ENCODE measurements at places on chromosomes 4 and X.

GRCh38 chrX:103678199-103678993 is 8.1 kb downstream of the MORF4L2 start:
- DNase-seq, result no peak

GRCh38 chr4:52199574-52200338 is 148.7 kb downstream of the SPATA18 start:
- DNase-seq, result no peak

DNA sequence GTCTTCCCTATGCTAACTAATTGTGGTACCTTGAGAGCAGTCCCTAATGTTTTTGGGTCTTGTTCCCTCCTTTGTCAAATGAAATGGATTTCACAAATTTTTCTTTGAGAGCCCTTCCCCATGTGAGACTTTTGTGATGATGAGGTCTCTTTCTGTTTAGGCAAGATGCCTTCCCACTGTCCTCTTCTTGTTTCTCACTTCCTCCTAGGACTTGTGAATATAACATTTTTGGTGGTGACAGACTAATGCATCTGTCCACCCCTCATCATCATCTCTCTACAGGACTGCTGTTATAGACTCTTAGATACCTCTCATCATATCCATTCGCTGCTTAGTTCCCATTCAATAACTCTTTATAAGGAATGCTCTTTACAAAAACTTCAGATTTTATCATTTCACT is 8.7 kb upstream of the ANK2 start:
- no peak for DNase-seq

- DNase-seq, result no peak
These were observed 64.4 kb upstream of the KLHL13 start for GRCh38 chrX:118181030-118181429.

All from CD4-positive, alpha-beta T cell treated with Interleukin-17A for 1 hour (primary cell).